DMS79 (cell line): ENCODE measurements at places on chromosomes 12 and 14.

GRCh38 chr14:75715926-75716780 is 55.1 kb downstream of the TTLL5 start:
- no peak for DNase-seq

GRCh38 chr12:105480162-105480561 is 149.7 kb downstream of the C12orf75 start:
- DNase-seq, result no peak

DNA sequence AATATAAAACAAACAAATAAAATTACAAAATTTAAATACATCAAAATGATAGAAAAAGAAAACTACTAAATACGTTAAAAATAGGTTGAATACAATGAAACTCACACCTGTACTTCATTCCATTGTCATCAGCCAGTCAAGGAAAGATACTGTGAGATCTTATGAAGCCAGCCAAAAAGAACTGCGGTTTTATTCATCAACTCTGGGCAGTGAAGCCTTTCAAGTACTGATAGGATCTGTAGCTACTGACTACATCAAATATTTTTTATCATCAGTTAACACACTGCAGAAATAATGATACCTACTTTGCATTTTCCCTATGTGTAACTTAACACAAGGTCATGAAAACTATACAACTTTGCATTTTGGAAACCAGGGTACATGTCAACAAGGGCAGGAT is 46.3 kb upstream of the FAR2 start:
- no peak for DNase-seq

- no peak for DNase-seq
Observed at GRCh38 chr12:50187084-50187900, 20.1 kb upstream of the CERS5 start.

DNA sequence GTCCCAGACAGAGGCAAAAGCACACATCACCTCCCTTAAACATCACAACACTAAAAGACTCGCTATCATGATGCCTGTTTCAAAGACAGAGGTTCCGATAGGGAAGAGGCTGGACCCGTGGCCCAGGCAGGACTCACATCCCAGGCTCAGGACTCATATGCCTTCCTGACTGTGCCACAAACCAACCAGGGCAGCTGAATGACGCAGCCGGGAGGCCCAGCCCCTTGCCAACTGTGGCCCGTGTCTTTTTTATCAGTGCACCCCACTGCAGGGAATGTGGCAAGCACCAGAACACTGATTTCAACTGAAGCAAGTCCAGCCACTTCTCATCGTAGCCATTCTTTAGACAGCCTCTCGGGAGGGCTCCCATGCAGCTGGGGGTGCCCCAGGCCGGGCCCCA is 132.3 kb downstream of the KSR2 start:
- DNase-seq, result no peak

DNA sequence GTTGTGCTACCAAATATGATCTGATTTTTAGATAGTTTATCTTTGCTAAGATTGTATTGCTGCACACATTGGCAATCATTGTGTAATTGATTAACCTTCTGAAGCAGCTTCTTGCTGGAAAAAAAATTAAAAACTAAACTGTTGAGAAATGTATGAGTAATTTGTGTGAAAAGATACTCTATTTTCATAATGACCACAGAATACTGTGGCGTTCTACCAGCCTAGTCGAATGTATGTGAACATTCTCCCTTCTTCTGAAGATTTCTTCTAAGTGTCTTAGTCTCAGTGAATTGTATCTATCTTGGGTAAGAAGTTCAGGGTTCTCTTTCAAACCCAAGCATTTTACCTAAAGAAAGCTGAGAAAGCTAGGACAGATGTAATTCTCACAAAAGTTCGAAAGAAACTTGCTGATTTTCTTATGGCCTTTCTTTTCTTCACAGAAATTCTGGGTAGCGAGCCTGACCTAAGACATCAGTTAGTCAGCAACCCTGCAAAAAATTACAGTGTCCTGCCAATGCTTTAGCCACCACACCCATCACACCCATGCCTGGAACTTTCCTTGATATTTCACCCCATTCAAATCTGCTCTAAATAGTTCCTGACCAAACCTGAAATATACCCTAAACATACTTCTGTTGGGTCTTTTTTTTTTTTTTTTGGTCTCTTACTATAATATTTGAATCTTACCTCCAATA is 27.1 kb upstream of the C12orf71 start:
- DNase-seq, result no peak

- no peak for DNase-seq
Observed at GRCh38 chr12:110311903-110312302, 30.9 kb downstream of the ATP2A2 start.

- DNase-seq, result no peak
Observed at GRCh38 chr14:103538291-103539055, 9.5 kb downstream of the TRMT61A start.

DNA sequence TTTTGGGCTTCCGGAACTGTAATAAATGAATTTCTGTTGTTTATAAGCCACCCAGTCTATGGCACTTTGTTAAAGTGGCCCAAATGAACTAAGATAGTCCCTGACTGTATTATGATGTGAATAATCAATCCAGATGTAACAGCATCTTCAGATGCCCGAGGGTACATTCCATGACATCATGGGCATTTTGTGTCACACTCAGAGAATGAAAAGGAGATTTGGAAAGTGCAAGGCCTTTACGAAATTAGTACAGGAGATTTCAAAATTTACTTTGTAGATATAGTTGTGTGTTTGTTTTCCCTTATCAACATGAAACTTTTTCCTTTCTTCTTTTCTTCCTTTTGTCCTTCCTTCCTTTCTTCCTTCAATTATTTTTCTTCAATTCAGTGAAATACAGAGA is 54.2 kb upstream of the AMIGO2 start:
- no peak for DNase-seq

DNA sequence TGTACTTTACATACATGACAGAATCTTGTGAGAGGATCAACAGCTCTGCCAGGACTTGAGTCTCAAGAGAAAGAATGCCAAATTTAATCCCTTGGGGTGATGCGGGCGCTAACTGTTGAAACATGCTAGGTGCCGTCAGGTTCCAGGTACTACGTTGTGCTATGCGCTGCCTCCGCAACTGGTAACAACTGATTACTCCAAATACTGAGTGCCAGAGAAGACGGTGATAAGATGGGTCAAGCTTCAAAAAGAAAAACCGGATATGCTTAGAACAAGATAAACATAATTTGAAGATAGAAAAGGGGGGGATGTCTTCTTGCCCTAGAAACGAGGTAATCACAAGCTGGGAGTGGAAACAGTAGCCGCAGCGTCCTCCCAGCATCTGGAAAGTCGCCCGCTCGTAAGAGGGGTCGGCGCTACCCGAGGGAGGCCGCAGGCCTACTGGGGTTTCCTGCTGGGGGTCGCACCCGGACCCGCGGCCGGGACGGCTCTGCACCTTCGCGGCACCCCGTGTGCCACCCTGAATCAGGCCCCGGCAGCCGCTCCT is 678 bp downstream of the ZBTB25 start:
- peak; percentile 44 for DNase-seq

GRCh38 chr12:53713516-53713915 is 13.7 kb downstream of the CALCOCO1 start:
- DNase-seq, result no peak

- DNase-seq, result no peak
Observed at GRCh38 chr14:55600784-55601561, 21.0 kb downstream of the KTN1 start.

DNA sequence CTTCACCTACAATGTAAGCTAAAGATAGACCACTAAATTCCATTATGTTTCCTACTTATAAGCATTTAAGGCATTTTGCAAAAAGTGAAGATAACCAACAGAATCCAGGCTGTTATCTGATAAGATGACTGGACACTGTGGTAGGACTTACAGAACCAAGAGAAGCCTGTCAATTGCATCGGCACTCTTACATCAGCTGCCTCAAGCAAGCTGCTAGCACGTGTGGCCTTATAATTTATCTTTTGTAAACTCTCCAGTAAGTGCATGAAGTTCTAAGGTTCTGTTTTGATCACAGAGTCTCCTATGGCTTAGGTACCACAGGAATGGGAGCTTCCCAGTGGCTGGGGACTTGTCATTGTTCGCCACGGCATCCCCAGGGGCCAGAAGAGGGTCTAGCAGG is 88.7 kb downstream of the TRAFD1 start:
- DNase-seq, result no peak

GRCh38 chr14:92470215-92470614 is 43.4 kb upstream of the RIN3 start:
- DNase-seq, result peak; percentile 50
